ENCODE measurements at places on chromosomes 13 and 19.

DNA sequence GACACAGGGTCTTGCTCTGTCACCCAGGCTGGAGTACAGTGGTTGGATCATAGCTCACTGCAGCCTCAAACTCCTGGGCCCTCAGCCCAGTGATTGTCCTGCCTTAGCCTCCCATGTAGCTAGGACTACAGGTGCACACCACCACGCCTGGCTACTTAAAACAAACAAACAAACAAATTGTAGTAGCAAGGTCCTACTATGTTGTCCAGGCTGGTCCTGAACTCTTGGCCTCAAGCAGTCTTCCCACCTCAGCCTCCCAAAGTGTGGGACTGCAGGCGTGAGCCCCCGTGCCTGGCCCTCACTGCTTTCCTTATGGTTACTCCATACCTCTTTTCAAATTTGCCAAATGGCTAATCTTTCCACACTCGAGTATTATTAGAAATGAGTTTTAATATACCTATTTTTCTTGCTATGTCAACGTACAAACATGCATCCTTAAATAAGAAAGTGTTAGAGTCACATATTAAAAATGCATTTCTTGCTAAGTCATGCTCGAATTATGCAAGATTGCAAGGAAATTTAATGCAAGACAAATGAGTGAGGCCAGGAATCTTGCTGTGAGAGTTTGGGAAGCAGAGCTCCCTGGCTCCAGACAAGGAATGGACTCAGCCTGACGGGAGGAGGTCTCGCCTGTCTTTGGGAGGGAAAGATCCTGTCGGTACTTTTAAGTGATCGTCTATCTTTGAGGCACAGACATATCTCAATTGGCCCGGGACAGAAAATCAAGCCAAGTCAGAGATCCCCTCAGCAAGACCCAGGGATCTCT is 39.4 kb downstream of the RFX2 start:
- DNase-seq = no peak

DNA sequence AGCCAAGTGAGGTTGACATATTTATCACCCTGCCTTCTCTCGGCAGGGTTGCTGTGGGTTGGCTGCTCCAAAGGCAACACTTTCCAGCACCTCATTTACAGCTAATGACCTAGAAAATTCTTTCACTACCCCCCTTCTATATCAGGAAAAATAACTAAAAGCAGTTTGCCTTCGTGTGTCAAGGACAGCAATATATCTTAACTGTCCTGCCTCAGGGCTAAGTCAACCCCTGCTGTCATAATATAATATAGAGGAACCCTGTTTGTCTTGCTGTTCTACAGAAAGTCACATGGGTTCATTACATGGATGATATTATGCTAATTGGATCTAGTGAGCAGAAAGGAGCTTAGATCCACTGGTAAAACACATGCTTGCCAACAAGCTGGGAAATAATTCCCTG is 28.1 kb upstream of the USP12 start:
- DNase-seq = no peak

GRCh38 chr19:38922482-38922881 is 8.1 kb downstream of the SARS2 start:
- DNase-seq = no peak

GRCh38 chr13:76516586-76516985 is 369.6 kb downstream of the KCTD12 start:
- DNase-seq = no peak

DNA sequence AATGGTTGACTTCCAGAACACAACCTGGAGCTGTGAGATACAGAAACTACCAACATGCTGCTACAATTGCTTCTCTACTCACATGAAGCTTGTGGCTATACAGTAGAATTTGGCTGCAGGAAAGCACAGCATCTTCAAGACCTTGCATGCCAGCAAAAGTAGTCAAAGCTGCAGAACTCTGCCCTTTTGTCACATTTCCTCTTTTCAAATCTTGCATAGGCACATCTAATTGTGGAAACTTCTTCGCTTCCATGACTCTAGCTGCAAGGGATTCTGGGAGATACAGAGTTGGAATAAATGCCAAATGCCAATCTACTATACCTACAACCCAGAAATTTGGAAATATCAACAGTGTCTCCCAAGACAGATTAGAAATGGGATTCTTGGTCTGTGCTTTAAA is 462.2 kb downstream of the FOXO1 start:
- DNase-seq = no peak

- no peak for DNase-seq
Observed at GRCh38 chr19:7506385-7507328, 9.2 kb upstream of the ZNF358 start.
